ENCODE measurements at places on chromosomes 12 and 14. TPM values are rescaled to one million over a fixed set of nuclear protein-coding genes. Genes with fewer than 3 reads are reported as not detected.

- H3K4me1 ChIP-seq = no peaks in the 10 kb centered on the region
- DNase-seq = no peak
- H3K27me3 ChIP-seq = no peaks in the 10 kb centered on the region
- H3K4me3 ChIP-seq = no peak overlapping the region
- no peak overlapping the region for H3K27ac ChIP-seq
- peaks cover 12% of the 10 kb centered on the region for H3K36me3 ChIP-seq
These were observed 167.7 kb upstream of the PLXNC1 start for GRCh38 chr12:93980711-93981110.

- H3K27ac ChIP-seq = no peak overlapping the region
- H3K36me3 ChIP-seq = no peaks in the 10 kb centered on the region
- no peaks in the 10 kb centered on the region for H3K27me3 ChIP-seq
These were observed 20.5 kb upstream of the FAM181A start for GRCh38 chr14:93906341-93907329.

DNA sequence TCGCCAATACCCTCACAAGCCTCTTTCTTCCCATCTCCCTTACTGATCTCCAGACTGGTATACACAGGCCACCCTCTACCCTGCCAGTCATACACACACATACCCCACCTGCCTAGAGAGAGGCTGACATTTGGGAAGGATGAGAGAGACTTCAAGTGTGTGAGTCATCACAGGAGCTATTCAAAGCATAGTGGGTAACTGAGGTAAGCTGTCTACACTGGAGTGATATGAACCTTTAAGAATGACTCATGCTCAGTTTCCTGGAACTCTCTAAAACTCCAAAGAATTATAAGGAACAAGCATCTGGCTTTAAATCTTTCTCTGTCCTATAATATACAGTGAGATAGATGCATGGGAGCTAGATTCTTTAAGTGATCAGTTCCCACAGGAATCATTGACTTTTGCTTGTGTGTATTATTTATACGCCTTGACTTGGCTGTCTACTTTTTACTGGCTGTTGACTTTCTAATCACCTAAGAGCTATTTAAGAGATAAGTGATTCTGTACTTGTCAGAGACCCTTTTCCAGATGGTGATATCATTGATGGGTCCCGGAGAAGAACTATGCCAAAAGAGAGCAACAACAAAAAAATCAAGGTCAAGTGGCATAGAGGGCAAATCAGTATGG lies 5.8 kb downstream of the IGF1 start:
- DNase-seq = no peak
- no peaks in the 10 kb centered on the region for H3K36me3 ChIP-seq
- no peaks in the 10 kb centered on the region for H3K27me3 ChIP-seq
- no peak overlapping the region for H3K27ac ChIP-seq
- no peaks in the 10 kb centered on the region for H3K4me1 ChIP-seq
- H3K4me3 ChIP-seq = no peak overlapping the region

DNA sequence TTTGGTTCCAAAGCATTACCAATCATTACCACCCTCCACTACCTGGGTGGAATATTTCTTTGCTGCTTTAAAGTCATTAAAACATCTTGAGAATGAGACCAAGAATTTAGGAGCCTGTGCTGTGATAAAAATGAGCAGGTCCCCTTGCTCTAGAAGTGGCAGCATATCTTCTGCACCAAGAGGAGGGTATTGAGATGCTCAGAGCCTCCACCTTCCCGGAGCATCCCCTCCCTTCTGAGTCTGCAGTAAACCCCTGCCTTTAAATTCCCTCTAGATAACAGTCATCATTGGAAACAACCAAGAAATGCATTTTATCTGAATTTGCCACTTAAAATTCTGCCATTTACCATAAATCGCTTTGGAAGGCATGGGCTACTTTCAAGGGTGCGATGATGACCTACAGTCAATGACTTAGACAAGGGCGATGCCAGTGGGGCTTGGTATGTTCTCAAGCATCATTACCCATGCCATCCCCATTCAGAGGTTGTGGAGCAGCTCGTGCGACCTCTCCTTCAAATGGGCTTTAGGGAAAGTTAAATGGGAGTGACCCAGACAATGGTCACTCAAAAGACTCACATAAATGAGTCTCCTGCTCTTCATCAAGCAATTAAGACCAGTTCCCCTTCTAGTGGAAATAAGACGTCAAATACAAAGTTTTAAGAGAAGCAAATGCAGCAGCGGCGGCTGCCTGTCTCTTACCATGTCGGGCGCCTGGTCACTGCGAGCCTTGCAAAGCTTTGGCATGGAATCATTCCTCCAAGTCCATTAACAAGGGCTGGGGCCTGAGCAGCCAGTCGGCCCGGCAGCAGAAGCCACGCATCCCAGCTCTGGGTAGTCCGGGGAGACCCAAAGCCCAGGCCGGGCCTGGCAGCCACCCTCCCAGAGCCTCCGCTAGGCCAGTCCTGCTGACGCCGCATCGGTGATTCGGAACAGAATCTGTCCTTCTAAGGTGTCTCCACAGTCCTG lies 334.5 kb downstream of the TMEM121 start:
- H3K4me3 ChIP-seq = no peak overlapping the region
- no peak overlapping the region for H3K27ac ChIP-seq
- no peak for DNase-seq
- H3K27me3 ChIP-seq = no peaks in the 10 kb centered on the region

- peak; percentile 92 for DNase-seq
- H3K36me3 ChIP-seq = peaks cover 19% of the 10 kb centered on the region
- no peak overlapping the region for H3K27ac ChIP-seq
- H3K27me3 ChIP-seq = peaks cover 4% of the 10 kb centered on the region
These were observed 49.6 kb downstream of the LRCOL1 start for GRCh38 chr12:132560614-132561426.

DNA sequence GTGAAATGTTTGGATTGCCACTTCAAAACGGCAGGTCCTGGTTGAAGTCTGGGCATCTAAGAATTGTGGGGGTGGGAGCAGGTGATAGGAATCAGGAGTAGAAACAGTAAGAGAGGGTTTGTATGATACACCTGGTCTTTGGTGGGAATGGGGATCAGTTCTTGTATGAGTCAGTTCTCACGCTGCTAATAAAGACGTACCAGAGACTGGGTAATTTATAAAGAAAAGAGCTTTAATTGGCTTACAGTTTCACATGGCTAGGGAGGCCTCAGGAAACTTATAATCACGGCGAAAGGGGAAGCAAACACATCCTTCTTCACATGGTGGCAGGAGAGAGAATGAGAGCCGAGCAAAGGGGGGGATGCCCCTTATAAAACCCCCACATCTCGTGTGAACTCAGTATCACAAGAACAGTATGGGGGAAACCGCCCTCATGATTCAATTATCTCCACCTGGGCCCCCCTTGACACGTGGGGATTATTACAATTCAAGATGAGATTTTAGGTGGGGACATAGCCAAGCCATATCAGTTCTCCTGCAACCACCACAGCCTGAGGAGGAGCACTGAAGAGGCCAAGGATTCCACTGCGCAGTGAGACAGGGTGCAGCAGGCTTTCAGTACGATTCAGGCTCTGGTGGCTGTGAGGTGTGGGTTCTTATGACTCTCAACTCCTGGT lies 52.1 kb downstream of the DRAM1 start:
- DNase-seq = no peak
- H3K4me3 ChIP-seq = no peak overlapping the region
- no peak overlapping the region for H3K27ac ChIP-seq
- H3K36me3 ChIP-seq = no peaks in the 10 kb centered on the region

The SLC25A21 gene
- total RNA-seq = 7.1 TPM

The KCNC2 gene
- not detected for total RNA-seq

The GALNT6 gene
- 11.0 TPM for total RNA-seq

Measured in H9 (cell line).